ENCODE measurements at places on chromosomes 12 and 14.
A peak's percentile ranks its signal among the peaks of the same experiment; 100 is the strongest.

DNA sequence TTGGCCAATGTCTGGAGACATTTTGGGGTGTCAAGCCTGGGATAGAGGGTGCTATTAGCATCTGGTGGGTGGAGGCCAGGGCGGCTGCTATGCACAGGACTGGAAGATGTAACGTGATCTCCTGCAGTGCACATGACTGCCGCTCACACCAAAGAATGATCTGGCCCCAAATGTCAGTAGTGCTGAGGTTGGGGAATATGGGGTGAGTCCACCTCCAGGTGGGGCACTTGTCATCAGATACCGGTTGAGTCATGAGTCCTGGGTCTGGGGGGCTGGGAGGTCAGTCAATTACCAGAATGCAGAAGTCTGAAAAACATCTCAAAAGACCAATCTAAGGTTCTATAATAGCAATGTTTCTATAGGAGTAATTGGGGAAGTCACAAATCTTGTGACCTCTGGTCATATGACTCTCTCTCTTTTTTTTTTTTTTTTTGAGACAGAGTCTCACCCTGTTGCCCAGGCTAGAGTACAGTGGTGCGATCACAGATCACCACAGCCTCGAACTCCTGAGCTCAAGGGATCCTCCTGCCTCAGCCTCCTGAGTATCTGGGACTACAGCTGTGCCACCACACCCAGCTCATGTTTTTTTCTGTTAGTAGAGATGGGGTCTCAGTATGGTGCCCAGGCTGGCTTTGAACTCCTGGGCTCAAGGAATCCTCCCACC, 6.0 kb upstream of the SDSL start:
- DNase-seq: no peak

- peak; percentile 79 for DNase-seq
Observed at GRCh38 chr12:4118601-4119156, 154.9 kb upstream of the CCND2 start.

DNA sequence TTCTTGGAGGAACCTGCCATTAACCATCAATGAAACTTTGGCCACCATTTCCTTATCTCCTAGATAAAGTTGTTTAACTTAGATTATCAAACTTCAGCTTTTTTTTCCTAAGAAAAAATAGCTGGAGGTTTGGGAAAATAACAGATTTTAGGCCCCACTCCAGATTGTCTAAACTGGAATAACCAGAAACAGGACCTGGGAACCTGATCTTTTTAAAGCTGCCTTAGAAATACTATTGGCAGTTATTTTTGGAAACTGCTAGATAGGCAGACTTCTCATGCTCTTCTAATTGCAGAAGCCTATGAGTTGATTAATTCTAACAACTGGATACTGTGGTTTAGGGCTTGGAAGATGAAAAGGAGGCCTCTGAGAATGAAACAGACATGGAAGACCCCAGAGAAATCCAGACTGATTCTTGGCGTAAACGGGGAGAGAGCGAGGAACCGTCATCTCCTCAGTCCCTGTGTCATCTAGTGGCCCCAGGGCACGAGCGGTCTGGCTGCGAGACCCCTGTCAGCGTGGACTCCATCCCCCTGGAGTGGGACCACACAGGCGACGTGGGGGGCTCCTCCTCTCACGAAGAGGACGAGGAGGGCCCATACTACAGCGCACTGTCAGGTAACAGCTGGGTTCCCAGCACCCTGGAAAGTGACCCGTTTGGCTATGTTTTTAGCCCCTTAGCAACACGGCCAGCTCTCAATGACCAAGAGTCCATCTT, 80.2 kb downstream of the ESR2 start:
- no peak for DNase-seq

DNA sequence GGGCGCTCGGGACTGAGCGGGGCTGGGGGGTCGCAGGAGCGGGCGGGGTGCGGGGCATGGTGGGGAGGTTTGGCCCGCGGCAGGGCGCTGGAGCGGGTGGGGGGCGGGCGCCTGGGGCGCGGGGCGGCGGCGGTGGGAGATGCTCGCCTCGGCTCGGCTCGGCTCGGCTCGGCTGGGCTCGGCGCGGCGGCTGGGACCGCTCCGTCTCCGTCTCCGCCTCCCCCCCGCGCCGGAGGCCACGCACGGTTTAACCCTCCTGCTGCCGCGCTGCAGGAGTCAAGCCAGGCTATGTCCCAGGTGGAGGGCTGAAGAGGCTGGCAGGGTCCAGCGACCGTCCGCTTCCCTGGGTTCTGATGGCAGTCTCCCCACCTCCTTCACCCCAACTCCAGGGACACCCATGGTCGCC, at the start of gene PIANP:
Gene PIANP (minus strand): TSS at position 170 of the 406 bp plus-strand sequence. CDS start 2,754 bp downstream, outside the sequence.
- DNase-seq: no peak

DNA sequence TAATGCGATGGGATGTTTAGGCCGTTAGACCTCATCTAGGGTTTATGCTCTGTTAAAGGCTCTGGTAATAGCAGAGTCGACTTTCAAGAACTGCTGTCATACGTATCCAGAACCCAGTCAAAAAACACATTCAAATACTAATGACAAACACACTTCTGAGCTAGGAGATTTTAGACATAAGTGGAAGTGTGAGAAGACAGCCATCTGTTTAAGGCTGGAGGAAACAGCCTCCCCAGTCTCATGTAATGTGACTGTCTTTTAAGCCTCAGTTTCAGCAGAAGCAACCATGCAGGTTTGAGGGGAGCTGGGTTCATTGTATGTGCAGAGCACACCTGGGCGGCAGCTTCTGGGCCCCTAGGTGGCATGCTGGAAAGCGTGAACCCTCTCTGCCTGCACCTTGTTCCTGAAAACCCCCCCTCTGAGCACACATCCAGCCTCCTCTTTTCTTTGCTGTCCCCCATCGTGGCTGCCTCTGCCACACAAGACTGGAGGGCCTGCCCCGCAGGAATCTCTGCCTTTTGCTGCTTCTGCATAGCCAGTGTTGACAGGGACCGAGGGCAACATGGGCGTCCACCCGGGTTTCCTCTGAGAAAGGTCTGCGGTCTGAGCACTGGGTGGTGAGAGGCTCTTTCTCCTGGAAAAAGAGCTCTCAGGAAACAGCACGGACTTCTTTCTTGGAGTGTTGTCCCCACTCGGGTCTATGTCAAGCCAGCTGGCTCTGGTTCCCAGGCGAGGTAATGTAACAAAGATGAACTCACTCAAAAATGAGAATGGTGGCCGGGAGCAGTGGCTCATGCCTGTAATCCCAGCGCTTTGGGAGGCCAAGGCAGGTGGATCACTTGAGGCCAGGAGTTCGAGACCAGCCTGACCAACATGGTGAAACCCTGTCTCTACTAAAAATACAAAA, 11.6 kb downstream of the WNT5B start:
- DNase-seq: no peak

GRCh38 chr14:90742729-90743128, 73.5 kb downstream of the TTC7B start:
- no peak for DNase-seq

DNA sequence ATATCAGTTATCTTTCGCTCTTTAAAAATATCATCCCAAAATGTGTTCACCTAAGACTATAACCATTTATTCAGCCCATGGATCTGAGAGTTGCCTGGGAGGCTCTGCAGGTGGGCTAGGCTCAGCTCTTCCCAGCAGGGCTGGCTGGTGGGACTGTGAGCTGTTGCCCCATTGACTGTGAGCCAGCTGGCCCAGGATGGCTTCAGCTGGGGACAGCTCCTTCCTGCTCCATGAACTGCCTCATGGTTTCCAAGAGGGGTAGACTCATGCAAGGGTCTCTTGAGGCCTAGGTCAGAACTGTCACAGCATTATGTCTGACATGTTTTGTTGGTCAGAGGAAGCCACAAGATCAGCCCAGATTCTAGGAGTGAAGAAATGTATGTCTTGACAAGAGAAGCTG, 114.1 kb upstream of the E2F7 start:
- DNase-seq: no peak

DNA sequence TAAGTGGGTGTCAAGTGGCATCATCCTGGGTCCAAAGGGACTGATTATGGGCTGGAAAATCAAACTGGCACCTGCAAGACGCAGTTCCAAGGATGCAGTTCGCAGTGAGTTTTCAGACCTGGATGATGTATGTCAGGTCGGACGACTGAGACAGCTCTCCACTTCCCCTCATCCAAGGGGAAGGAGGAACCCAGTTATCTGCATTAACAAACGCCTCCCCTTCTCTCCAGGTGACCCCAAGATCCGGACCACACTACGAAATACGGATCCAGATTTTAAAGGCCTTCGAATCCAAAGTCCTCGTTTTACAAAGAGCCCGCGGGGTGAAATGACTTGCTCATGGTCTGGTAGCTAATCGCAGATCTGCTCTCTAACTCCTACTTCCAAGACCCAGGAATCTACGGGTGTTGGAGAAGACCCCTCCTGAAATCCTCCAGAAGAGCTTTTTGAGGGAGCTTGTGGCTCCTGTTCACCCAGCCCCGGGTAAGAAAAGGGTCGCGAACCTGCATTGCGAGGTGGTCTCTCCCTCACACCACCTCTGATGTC, 460 bp upstream of the SYNE2 start:
- no peak for DNase-seq

- DNase-seq: no peak
Observed at GRCh38 chr14:24828486-24828885, 194.5 kb upstream of the GZMB start.

GRCh38 chr14:103155826-103156394, 32.6 kb downstream of the TNFAIP2 start:
- no peak for DNase-seq

GRCh38 chr12:21602774-21603173, 1.9 kb downstream of the GYS2 start:
- DNase-seq: no peak

- DNase-seq: no peak
Observed at GRCh38 chr12:68458866-68459265, 126.7 kb upstream of the MDM1 start.

- no peak for DNase-seq
Observed at GRCh38 chr12:118055144-118055557, 5.8 kb downstream of the WSB2 start.

GRCh38 chr12:42893803-42894202, 304.3 kb upstream of the PRICKLE1 start:
- DNase-seq: no peak

DNA sequence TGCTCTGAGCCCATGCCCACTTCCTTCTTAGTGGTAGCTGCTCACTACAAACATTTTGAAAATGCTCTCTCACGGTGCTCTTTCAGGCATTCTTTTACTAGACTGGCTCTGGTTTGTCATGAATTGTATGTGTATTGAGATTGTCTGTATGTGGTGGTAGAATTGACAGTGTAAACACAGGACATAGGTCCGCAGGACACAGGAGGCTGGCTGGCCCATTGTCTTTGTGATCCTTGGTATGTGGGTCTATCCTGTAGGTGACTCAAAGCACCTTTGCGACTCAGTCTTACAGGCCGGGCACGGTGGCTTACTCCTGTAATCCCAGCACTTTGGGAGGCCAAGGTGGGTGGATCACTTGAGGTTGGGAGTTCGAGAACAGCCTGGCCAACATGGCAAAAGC, 250.9 kb downstream of the C12orf75 start:
- DNase-seq: no peak

- no peak for DNase-seq
Observed at GRCh38 chr12:95208678-95209077, 8.6 kb downstream of the FGD6 start.

- DNase-seq: no peak
Observed at GRCh38 chr14:60189923-60190840, 25.0 kb upstream of the DHRS7 start.

DNA sequence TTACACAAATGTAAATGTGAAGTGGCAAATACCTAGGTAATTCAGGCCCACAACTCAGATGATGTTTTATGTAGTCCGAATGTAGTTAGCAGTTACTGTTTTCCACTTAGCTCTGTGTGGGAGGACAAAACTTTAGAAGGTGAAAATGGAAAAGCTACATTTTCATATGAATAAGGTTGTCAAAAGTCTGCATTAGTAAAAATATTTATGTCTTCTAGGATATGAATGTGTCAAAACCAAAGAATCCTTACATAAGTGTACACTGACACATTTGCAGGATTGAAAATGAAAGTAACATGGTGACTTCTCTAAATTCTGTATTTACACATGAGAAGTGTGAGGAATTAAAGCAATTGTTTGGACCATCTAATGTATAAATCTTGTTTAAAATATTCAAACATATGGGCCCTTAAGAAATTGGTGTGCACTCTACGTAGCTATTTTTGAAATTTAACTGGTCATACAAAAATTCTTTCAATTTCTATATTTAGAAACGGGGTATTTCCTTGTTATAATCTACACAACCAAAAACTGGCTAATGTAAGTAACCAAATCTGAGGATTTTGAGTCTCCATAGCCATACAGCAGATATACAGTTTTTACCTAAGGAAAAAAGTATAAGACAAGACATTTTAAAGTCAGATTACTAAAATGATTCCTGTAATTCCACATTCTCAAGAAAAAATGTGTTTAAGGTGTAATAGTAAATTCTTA, 5.4 kb downstream of the CDKN1B start:
- DNase-seq: no peak

- peak; percentile 71 for DNase-seq
Observed at GRCh38 chr14:67584978-67585377, 15.1 kb downstream of the PIGH start.

DNA sequence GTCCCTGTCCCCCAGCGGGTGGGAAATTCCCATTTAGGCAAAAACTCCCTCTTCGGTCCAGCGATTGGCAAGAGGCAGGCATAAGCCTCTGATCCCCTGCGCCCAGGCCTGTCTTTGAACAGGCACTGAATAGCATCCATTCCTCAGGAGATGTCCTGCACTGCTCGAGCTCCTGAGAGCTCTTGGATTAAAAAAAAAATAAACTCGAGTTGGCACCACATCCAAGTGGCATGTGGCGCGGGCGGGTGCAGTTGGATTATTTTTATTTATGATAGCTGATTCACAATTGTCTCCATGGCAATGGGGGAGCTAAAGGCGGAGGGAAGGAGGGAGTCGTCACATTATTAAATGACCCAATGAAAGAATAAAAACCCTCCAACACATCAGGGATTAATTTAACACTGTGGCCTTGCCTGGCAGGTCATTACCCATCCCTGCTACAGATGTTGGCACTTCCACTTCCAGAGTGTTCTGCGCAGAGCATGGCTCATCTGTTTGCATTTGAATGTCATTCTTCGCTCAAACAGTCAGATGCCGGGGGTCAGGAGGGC, 207.2 kb downstream of the AACS start:
- DNase-seq: no peak

DNA sequence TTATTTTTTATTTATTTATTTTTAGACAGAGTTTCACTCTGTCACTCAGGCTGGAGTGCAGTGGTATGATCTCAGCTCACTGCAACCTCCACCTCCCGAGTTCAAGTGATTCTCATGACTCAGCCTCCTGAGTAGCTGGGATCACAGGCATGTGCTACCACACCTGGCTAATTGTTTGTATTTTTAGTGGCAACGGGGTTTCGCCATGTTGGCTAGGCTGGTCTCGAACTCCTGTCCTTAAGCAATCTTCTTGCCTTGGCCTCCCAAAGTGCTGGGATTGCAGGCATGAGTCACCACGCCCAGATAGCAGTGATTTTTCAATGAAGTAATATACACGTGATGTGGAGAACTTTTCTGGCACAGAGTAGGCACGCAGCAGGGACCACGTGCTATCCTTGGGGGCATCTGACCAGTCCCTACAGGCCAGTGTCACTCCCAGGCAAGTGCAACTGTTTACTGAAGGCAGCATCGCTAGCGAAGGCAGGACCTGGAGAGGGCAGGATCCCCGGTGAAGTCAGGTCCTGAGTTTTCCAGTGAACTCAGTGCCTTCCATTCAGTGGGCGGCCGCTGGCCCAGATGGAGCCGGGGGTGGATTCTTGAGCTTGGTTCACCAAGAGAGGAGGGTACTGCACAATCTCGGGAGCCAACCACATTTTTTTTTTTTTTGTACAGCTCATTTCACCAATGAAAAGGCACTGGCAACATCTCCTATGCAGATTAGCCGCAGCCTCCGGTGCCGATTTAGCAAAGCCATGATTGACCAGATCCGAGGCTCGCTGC, 11.1 kb upstream of the CLMN start:
- DNase-seq: no peak
